ENCODE measurements at places on chromosomes 13 and 19. TPM values are rescaled to one million over a fixed set of nuclear protein-coding genes. Genes with fewer than 3 reads are reported as not detected.

DNA sequence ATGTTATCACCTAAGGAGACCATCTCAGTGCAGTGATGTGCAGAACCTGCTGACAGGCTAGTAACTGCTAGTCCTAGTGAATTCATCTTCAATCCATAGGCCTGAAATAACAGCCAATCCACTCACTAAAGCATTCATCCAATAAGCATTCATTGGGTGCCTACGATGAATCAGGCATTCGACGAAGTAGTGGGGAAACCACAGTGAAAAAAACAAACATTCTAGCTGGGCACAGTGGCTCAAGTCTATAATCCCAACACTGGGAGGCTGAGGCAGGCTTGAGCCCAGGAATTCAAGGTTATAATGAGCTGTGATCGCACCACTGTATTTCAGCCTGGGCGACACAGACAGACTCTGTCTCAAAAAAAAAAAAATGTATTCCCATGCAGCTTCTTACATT lies 135.6 kb downstream of the RNF17 start:
- DNase-seq: no peak

The PDX1 gene
- total RNA-seq: not detected

DNA sequence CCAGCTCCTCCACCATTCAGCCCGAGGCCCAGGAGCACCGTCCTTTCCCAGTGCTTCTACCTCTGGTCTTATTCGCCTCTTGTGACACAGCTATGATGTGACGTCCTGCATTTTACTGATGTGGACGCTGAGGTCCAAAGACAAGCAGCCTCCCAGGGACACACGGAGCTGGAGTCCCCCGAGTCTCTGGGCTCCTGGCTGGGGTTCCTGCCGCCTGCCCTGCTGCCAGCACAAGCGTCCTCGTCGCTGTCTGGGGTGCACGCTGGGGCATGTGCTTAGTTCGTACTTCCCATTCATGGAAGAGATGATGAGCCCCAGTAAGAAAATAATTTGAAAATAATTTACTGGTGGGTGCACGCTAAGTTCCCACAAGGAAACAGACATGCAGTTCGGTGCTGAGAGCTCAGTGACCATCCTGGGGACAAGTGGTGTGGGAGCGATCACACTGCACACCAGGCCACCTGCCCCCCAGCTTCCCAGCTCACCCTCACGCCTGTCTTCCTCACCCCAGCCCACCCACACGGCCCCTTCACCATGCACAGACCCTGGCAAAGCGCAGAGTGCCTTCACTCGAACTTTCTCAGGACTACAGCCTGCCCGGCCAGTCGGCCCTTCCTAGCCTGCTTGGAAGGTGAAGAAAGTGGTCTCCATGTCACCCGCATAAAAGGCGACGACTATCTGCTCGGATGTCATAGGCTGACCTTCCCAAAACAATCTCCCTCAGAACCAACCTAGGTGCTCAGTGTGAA lies 14.2 kb upstream of the CFAP97D2 start:
- DNase-seq: no peak

- no peak for DNase-seq
Measured at GRCh38 chr19:57282011-57282643, 1.8 kb downstream of the ZNF460 start.

DNA sequence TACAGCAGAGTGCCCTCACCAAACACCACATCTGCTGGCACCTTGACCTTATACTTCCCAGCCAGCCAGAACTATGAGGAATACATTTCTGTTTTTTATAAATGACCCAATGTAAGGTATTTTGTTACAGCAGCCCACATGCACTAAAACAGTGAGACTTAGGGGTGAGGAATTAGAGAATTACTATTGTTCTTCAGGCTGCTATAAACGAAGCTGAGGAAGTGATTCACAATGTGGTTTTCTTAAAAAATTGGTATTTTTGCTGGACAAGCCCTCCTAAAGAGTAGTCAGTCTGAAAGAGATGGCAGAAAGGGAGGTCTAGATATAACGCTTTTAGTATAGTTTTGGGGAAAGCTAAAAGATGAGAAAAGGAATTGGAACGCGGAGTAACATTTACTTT lies 101.0 kb downstream of the SLITRK6 start:
- DNase-seq: no peak

DNA sequence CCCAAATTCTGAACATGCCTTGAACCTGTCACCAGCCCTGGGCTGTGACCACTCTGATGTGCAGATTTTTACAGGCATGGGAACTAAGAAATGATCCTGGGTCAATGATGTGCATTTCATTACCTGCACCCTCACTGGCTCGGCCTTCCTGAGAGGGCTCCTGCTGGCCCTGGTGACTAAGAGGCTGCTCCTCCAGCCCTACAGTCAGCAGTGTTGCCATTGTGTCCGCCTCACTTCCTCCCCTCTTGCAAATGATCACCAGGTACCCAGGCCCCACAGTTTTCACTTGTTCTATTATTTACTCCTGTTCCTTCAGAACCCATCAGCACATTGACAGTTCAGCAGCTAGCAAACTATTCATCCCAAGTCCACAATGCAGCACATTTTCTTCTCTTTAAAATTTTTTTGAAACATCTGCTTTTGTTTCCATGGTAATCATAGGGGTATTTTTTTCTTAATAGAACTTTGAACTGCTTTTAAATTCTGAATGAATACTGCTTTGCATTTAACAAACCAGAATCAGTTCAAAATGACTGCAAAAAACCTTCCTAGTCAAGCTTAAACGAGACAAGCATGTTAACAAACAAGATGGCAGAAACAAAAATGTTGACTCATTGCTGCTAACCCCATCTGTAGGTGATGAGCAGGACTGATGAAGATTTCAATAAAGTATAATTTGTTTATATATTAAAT lies 29.3 kb downstream of the STARD13 start:
- DNase-seq: no peak

DNA sequence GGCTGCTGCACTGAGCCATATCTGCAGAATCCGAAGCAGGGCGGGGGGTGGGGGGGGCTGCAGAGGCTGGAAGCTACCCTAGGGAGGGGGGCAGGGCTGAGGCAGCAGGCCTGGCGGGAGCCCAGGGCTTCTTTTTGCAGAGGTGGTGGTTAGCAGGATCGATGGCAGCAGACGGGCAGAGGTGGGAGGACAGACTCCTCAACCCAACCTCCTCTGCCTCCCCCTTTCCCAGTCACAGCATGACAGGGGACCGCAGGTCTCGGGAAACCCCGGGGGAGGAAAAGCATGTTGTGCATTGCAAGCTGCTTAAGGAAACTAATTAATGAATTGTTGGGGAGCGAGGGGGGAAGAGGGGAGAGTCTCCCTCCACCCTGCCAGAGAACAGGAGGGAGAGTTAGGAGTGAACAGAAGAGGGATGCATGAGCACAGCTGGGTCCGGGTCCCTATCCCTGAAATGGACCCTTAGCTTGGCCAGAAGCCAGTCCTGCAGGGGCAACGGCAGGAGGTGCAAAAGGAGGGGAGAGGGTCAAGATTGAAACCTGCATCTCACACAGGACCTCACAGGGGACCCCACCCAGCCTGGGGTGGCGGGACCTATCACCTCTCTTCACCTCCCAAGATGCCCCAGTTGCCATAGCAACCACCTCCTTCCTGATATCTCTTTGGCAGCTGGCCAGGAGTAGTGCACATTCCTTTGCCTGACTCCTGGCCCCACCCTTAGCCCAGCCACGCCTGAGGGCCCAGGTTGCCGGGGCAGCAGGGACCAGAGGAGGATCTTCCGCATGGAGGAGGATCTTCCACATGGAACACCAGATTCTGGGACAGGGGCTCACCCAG lies 1.8 kb downstream of the FXYD7 start:
- DNase-seq: no peak

The SPRED3 gene
- 0.71 TPM for total RNA-seq

The ZNF490 gene
- total RNA-seq: 4.1 TPM

GRCh38 chr19:1089126-1089771 lies 5.9 kb downstream of the POLR2E start:
- no peak for DNase-seq

GRCh38 chr19:40444825-40445312 lies 734 bp upstream of the SERTAD3 start:
- no peak for DNase-seq
